ENCODE measurements at places on chromosomes 11 and 22.

GRCh38 chr22:39177456-39177775, 24.9 kb upstream of the CBX7 start:
- DNase-seq = no peak

DNA sequence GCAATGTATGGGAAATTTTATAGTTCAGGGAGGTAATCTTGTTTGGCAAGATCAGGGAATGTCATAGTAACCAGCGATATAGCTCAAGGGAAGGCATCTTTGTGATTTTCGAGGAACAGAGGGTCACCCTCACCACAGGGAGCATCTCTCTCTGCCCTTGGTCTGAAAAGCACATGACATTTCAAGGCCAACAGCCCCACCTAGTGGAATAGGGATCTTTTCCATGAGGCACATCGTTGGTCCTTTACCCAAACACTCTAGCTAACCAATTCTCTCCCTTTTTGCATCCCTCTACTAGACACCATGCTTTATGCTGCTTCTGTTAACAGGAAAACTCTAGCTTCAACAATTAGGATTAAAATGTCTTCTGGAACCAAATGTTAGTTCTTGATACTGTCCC, 179.0 kb downstream of the GRM5 start:
- peak; percentile 12 for DNase-seq

DNA sequence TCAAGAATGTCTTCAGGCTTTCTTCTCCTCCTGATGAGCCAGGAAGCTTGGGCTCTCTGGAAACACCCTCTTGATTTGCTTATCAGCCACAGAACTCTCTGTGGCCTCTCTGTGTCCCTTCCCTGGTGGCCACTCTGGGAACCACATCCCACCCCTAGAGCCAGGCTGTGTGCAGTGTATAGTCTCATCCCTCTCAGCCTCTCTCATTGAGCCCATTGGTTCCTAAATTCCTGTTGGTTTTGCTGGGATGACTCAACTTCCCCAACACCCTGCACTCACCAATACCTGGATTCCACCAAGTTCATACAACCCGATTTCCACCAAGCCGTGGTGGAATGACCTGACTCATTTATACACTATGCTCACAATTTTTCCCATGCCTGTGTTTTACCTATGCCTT, 5.2 kb downstream of the IRAG1 start:
- no peak for DNase-seq

DNA sequence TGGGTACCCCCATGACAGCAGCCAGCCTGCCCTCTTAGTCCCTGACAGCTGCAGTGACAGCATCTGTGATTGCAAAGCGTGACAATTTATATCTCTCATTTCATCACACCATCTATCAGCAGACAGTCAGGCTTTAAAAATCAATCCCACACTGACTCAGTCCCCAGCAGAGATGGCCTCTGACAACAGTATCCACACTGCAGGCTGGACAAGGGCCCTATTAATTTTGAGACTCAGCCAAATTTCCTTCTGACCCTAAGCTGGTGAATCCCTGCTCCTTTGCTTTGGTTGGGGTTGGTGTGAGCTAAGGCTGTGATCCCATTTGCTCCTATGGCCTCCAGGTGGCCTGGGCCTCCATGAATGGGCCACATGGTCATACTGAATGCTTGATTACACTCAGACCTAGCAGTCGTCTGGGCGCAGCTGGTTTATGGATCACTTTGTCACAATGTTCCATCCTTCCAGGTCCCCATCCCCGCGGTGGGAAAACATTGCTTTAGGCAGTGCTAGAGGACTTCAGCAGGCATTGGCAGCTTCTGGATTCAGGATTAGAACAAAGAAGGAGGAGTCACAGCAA, 68.2 kb upstream of the B3GAT1 start:
- no peak for DNase-seq

DNA sequence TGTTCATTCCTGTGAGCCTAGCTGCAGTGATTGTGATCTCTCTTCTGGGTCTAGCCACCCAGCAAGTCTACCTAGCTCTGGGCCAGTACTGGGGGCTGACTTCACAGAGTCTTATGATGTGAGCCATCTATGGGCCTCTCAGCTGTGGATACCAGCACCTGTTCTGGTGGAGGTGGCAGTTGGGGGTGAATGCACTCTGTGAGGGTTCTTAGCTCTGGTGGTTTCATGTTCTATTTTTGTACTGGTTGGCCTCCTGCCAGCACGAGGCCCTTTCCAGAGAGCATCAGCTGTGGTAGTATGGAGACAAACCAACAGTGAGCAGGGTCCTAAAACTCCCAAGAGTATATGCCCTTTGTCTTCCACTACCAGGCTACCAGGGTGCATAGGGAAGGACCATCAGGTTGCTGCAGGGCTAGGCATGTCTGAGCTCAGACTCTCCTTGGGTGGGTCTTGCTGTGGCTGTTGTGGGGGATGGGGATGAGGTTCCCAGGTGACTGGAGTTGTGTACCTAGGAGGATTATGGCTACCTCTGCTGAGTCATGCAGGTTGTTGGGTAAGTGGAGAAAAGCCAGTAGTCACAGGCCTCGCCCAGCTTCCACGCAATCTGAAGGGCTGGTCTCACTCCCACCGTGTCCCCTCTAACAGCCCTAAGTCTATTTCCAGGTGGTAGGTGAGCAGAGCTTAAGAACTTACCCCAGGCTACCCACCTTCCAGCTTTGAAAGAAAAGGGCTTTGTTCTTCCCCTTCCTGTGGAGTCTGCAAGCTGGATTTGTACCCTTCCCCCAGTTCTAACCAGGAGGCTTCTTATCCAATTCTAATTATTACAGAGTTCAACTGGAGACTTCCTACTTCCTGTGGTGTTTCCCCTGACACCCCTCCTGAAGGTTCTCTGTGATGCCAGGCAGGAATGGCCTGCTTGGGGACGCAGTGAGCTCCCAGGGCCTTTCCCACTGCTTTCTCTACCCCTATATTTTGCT, 250.7 kb downstream of the LUZP2 start:
- DNase-seq = peak; percentile 13
